ENCODE measurements at places on chromosomes 6 and 20. TPM values are rescaled to one million over a fixed set of nuclear protein-coding genes. Genes with fewer than 3 reads are reported as not detected.

The C6orf52 gene
- total RNA-seq = not detected

The HLA-DQA1 gene
- 216 TPM for total RNA-seq

The CARMIL1 gene
- not detected for total RNA-seq

The SEL1L2 gene
- total RNA-seq = not detected

The THBD gene
- not detected for total RNA-seq

The PRICKLE4 gene
- 2.8 TPM for total RNA-seq

The BMP5 gene
- total RNA-seq = not detected

The SSTR4 gene
- not detected for total RNA-seq

The SMOC2 gene
- not detected for total RNA-seq

The SCUBE3 gene
- total RNA-seq = not detected

The CPXM1 gene
- total RNA-seq = not detected

The VGLL2 gene
- not detected for total RNA-seq

The RIMS1 gene
- total RNA-seq = not detected

The TSBP1 gene
- not detected for total RNA-seq

The IRAK1BP1 gene
- 10.1 TPM for total RNA-seq

The EPPIN gene
- not detected for total RNA-seq

The NDUFAF4 gene
- total RNA-seq = 50.8 TPM

The ISM1 gene
- total RNA-seq = not detected

The ABHD16B gene
- total RNA-seq = not detected

The HEY2 gene
- 0.07 TPM for total RNA-seq

The GRM1 gene
- 0.40 TPM for total RNA-seq

The PKHD1 gene
- 0.11 TPM for total RNA-seq

The MUC22 gene
- not detected for total RNA-seq

The CALHM6 gene
- 0.25 TPM for total RNA-seq

The CGA gene
- not detected for total RNA-seq

The ZBTB12 gene
- total RNA-seq = 13.3 TPM

All from Karpas-422 (cell line).